ENCODE measurements at places on chromosomes 1 and 21.

DNA sequence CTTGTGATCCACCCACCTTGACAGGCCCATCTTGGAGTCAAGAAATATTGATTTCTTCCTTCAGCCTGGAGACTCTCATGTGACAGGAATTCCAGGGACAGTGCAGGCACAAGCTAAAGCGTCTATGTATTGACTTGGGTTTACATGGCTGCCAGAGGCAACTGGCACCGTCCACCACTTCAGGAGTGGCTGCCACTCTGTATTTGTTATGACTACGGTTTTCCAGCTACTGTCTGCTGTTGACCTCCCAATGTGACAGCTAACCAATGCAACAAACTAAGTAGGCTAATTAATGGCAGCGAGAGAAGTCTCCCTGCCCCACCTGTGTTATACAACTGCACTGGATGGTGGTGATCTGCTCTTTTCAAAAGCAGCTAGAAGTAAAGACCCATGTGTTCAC is 56.9 kb downstream of the CD58 start:
- DNase-seq, result no peak

- no peak for DNase-seq
Observed at GRCh38 chr21:29267666-29268065, 31.1 kb upstream of the BACH1 start.

DNA sequence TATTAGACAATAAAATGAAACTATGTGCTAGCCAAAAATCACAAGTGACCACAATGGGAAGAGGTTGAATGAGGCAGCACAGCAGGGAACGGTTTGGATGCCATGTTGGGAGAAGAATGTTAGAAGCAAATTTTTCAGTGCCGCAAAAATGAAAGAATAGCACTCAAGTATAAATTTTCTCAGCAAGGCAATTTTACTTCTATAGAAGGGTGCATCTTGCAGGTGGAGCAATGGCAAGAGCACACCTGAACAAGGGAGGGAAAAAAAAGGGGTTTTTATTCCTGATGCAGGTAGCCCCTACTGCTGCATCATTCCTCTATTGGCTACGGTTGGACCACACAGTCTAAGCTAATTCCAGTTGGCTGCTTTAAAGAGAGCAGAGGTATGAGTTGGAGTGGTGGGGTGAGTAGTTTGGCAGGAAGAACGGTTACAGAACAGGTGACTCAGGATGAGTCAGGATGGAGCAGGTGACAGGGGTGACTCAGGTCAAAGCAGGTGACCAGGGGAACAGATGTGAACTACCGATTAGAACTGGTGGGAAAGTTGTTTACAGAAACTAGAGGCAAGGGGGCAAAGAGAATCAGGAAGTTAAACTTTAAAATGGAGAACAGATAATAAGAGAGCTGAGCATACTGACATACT is 301.1 kb upstream of the NRIP1 start:
- DNase-seq, result no peak

DNA sequence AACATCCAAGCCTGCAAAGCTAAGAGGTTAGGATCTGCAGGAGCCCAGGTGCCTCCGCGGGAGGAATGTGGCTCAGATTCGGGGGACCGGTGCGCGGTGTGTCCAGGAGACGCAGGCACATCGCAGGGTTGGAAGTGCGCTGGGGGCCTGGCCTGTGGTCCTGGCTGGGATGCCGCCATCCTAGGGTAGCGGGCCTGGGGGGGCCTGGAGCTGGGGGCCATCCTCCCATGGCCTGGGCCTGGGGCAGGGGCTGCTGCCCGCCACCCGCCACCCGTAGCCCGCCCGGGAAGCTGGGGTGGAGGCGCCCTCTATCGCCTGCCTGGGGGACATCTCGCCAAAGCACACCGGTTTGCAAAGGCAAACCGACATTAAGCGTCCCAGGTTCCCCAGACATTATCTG is 170.6 kb upstream of the ARHGEF16 start:
- no peak for DNase-seq

DNA sequence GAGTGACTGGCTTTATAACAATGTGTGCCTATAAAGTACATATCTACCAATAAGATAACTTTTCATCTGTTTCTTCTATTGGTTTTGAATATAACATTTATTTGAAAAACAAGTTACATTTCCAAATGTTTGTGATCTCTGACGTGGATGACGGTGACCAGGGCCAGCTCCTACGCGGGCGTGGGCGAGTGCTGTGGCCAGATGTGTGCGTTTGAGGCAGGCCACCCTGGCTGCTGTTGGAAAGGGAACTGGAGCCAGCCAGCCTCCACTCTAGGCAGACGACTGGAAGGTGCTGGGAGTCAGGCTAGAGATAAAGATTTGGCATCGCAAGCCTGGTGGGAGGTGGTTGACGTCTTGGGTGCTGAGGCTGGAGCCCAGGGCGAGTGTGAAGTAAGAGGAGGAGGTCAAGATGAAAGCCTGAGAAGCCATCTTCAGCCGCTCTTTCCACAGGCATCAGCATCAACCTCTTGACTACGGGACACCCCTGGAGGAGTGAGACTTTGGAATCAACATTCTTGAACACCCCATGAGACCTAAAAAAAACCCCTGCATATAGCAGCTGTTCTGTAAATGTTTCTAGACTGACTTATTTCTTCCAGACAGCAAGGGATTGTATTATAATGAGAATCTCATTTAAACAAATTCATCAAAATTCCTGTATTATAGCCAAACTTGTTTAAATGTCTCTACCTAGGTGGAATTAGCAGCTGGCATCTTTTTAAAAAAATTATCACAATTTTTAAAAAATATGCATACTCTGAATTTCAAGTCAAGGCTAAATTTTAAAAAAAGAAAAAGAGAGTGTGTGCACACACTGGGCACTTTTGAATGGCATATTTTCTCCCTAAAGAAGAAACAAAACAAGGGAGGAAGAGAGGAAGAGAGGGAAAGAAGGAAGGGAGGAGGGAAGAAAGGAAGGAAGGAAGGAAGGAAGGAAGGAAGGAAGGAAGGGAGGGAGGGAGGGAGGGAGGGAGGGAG is 112.5 kb upstream of the SLC44A3 start:
- DNase-seq, result no peak

DNA sequence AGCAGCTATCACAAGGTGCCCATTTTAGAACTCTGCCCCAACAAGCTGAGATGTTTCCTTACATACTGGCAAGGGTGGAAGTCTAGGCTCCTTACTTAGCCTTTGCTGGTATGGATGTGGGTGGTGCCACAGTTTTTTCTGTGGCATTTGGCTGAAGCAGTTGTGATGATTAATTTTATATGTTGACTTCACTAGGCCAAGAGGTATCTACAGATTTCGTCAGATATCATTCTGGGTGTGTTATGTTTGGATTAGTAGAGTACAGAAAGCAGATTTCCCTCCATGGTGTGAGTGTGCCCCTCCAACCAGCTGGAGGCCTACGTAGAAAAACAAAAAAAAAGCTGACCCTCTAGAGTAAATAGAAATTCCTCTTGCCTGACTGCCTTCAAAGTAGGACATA is 317.0 kb downstream of the BARHL2 start:
- no peak for DNase-seq

DNA sequence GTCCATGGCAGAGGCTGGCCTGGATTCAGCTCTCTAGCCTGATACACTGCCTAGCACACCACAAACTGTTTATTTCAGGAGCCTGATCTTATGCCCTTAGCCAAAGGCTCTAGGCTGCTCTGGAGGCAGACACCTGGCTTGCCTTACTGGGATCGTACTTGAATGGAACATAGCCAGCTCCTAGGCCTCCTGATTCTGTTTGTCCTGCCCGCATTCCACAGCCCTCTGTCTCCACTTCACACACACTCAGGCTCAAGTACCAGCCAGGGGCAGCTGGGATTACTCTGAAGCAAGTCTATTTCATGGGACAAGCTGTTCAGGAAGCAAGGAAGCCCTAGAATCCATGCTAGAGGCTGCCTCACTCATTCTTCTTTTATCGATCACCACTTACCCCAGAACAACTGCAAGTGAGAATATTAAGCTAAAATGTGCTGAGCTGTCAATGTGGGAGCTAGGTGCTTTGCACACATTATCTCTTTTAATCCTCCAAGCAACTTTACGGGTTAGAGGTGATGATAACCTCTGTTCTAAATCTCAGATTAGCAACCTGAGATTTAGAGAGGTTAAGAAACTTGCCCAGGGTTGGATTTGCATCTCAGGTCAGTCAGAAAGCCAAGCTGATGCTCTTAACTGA is 31.1 kb upstream of the CYP4B1 start:
- no peak for DNase-seq

DNA sequence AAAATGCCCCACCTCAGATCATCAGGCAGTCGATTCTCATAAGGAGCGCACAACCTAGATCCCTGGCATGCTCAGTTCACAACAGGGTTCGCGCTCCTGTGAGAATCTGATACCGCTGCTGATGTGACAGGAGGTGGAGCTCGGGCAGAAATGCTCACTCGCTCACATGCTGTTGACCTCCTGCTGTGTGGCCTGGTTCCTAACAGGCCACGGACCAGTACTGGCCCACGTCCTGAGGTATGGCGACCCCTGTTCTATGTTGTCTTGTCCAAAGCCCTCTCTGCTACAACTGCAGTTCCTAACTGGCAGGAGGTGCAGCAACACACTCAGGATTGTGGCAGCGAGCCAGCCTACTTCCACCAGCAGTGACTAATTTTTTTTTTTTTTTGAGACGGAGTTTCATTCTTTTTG is 70.6 kb downstream of the CLSTN1 start:
- DNase-seq, result no peak
